ENCODE measurements at places on chromosomes 12 and 14.

GRCh38 chr12:4909410-4909733 lies 333 bp upstream of the KCNA1 start:
- DNase-seq: no peak

DNA sequence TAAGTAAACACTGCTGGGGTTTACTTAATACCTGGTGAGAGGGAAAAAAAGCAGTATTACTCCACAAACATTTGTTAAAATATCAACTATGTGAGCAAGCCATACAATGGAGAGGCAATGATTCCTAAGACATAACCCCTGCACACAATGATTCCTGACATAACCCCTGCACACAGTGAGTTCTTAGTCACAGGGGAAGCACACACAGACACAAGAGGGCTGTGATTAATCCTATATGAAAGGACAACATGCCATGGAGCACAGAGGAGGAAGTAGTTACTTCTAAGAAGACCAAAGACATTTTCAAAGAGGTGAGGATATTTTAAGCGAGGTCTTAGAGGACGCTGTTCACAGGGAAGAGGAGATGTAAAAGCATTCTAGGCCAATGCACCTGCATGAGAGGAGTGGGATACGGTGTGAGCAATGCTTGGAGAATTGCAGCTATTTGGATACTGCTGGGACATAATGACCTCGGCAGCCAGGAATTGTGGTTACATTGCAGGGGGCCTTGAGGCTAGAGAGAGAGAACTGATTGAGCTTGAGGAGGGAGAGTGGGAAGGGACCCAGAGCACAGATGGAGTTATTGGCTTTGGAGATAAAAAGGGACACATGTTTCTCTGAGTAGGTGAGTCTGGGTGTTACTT lies 211.9 kb downstream of the APAF1 start:
- DNase-seq: no peak

DNA sequence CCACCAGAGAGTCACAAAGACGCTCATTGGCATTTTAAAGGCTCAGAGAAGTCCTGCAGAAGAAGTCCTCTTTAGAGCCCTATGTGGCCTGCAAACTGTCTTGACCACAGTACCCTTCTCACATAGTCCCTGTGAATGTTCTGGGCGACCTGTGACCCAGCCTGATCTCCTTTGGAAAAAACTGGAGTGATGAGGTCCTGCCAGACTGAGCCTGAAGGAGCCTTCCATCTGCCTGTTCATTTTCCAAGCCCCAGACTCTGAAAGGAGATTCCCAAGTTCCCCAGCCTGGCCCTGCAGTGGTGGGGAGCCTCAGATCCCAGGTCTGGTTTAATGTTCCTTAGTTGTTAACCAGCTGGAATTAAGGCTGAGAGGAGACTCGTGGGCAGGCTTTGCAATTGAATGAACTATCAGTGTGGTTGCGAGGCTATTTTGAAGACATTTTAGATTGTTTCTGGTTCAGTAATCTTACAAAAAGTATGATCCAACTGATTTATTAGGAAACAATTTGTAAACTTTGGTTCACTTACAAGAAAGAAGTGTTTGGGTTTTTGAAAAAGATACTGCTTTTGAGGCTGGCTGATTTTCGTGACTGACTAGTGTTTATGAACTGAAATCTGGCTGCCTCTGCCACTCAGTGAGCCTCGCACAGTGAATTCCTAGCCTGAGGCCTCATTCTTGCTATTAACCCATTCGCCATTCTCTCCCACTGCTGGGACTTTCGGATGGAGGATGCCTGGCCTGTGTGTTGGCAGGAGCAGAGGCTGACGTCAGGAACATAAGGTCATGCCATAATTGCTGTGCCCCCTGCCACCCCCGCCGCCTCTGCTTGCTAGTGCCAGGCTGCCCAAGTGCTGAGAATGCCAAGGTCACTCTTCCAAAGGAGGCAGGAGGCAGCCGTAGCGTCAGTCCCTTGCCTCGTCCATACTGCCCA lies 249.0 kb downstream of the CACNA1C start:
- DNase-seq: no peak

DNA sequence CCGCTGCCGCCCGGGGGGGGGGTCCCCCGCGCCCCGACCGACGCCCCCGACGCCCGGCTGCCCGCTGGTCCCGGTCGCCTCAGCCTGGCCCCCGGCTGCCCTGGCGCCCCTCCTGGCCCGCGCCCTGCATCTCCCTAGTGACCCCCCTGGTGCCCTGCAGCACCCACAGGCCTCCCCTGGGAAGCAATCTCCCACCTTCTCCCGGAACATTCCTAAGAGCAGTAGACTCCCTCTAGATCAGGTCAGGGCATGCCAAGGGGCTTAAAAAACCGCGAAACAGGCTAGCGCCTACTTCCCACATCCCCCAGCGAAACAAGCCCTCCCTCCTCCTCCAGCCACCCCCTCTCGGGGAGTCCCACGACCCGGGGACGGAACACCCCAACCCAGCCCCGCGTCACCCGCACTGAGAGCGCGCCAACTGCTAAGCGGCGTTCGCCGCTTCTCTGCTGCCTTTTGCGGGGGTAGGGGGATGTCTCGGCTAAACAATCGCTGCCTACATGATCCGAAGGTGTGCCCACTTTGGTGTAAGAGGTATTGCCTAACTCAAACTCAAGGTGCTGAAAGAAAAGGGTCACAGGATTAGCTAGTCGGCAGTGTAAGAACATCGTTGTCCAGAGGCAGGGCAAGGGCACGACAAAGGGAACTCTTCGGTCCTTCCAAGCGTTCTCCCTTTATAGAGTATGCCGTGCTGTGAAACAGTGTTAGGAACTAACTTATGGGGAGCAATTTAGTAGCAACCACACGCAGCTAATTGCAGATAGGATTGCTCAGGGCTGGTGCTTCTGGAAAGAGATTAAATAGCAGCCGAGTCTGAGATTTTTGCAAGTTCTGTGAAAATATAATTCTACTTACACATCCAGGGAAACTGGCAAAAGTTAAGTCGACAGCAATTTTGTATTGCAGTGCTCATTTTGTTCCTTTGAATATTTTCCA lies 619 bp upstream of the NTN4 start:
- DNase-seq: no peak

DNA sequence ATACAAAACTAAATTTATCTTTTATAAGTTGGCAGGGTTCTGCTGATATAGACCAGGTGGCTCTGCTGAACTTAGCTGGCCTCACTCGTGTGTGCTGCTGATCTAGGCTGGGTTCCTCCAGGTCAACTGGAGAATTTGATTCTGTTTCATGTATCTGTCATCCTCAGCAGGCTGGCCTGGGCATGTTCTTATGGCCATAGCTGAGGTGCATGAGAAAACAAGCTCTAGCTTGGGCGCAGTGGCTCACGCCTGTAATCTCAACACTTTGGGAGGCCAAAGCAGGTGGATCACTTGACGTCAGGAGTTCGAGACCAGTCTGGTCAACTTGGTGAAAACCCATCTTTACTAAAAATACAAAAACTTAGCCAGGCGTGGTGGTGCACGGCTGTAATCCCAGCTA lies 24.3 kb upstream of the BCL2L14 start:
- no peak for DNase-seq

DNA sequence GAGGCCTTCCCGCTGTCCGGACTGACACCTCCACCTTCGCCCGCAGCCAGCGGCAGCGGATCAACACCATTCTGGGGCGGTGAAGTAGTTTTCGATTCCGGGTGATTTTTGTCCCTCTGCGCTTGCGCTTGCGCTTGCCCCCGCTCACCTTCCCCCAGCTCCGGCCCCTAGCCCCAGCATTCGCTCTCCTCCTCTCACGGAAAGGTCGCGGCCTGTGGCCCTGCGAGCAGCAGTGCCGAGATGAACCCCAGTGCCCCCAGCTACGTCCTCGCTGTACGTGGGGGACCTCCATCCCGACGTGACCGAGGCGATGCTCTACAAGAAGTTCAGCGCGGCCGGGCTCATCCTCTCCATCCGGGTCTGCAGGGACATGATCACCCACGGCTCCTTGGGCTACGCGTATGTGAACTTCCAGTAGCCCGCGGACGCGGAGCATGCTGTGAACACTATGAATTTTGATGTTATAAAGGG lies 22.7 kb upstream of the SRGAP1 start:
- no peak for DNase-seq

- DNase-seq: no peak
Observed at GRCh38 chr12:43309959-43310358, 242.0 kb downstream of the ADAMTS20 start.

DNA sequence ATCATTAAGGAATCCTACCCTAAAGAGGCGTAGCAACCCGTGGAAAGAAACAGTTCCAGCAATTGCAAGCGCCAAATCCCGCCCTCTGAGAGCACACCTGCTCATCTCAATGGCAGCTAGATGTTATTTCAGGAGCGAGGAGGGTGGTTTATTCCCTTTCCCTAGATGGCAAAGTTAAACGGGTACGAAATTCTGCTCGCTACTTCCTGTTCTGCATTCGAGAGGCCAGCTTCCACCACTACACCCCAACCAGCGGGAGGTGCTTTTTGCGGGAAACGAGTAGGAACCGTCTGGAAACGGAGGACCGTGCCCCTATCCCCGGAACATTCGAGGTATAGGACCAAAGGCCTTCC lies 536 bp downstream of the VPS29 start:
- DNase-seq: no peak

DNA sequence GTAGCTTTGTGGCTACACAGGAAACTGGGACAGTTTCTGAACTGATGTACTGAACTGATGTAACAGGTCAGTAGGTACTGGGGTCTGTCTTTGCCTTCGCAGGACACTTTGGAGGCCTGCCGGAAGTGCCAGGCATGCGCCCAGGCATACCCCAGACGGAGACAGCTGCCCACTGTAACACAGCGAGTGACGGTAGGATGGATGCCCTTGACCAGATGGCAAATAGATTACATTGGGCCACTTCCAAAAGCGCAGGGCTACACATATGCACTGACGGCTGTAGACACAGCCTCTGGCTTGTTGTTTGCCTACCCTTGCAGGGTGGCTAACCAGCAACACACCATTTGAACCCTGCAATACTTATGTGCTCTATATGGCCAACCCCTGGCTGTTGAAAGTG lies 94.1 kb upstream of the TMPO start:
- DNase-seq: peak; percentile 8

DNA sequence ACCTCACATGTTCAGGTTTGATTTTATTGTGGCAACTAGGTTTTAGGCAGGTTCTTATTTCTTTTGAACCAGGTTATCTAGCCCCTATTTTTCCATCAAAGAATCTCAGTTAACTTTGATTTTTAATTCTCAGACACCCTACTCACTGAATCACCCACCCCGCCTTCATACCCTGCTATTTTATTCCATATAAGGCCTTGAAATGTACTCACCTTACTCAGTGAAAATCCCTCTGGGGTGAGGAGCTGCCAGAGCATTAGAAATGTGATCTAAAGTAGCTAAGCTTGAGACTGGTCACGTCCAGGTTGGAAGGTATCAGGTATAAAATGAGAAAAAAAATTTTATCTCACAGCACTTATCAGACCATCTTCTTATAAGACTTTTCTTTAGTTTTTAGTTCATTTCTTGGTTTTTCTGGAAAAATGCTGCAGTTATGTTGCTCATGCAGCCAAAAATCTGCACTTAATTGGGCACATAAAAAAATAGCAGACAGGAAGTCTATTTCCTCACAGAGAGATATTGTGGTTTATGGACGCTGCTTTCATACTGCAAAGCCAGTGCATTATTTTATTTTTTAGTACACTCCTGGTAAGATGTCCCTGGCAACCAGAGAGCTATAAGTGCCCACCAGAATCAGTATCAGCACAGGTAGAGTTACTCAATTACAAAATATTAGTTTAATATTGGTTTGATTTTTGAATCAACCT lies 101.5 kb upstream of the CCDC91 start:
- no peak for DNase-seq

DNA sequence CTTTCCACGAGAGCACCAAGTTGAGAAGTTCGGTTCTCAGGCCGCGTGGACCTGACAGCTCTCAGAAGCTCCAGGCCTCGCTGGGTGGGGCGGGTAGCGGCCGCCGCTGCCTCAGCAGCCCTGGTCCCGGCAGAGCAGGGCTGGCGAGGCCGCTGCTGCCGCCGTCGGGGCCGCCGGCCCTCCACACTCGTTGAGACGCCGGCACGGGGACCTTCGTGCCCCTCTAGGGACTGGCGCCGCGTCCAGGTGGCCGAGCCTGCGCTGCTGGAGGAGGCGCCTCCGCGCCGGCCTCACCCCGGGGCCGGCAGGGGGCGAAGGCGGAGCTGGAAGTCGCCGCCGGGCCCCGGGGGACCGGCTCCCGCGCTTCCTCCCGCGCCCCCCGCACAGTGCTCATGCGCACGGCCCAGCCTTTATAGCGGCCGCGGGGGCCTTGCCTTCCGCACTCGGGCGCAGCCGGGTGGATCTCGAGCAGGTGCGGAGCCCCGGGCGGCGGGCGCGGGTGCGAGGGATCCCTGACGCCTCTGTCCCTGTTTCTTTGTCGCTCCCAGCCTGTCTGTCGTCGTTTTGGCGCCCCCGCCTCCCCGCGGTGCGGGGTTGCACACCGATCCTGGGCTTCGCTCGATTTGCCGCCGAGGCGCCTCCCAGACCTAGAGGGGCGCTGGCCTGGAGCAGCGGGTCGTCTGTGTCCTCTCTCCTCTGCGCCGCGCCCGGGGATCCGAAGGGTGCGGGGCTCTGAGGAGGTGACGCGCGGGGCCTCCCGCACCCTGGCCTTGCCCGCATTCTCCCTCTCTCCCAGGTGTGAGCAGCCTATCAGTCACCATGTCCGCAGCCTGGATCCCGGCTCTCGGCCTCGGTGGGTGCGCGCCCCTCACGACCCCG lies at the start of gene COCH:
COCH (plus strand) TSS at position 440 of the 879 bp plus-strand sequence; CDS start at position 820, 380 bp downstream.
- peak; percentile 81 for DNase-seq

DNA sequence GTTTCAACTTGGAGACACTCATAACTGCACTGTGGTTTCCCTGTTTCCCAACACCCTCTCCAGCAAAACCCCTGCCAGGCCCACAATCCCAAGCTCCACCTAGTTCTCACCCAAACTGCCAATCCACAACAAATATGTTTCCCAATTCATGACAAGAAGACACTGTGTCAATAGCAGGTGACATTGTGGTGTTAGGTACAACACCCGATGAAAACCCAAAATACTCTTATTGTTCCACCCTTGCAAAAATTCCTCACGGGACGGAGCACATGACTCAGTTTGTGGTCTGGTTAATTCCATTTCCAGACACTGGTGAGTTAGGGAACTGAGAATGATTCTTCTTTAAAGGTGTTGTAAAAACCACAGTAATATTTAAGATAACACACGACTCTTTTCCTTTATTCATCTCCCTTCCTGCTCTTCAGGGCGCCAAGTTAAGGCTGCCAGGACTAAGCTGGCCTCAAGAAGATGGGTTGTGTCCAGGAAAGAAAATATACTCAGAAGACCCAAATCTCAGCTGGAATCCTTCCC lies 735.5 kb downstream of the MED13L start:
- no peak for DNase-seq

- no peak for DNase-seq
Observed at GRCh38 chr14:96131836-96132235, 72.8 kb upstream of the BDKRB2 start.

DNA sequence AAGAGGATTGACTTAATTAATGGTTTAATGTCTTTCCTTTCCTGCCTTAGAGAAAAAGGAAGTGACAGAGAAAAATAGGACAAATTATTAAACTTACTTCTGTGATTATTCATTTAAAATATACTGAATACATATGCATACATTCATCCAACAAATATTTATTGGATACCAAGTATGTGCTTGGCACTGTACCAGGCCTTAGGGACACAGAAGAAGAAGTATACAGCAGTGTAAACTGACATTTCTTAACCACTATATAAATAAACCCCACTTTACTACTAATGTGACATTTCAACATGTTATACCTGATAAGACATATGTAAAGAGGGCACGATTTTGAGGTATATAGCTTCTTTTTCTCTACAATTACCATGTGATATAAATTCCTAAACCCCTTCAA lies 53.6 kb downstream of the ERO1A start:
- DNase-seq: no peak

GRCh38 chr14:54335569-54336155 lies 61.1 kb upstream of the CDKN3 start:
- DNase-seq: no peak

GRCh38 chr12:11545484-11546330 lies 103.8 kb upstream of the ETV6 start:
- peak; percentile 2 for DNase-seq

Measured in SHP77 (cell line).